ENCODE measurements at places on chromosomes 2 and 18.

GRCh38 chr2:179226203-179226960 lies 38.2 kb downstream of the SESTD1 start:
- no peak for DNase-seq

GRCh38 chr2:26585966-26586365 lies 55.2 kb downstream of the CIB4 start:
- DNase-seq: no peak

- no peak for DNase-seq
Measured at GRCh38 chr2:228709788-228710371, 528.4 kb upstream of the SPHKAP start.

DNA sequence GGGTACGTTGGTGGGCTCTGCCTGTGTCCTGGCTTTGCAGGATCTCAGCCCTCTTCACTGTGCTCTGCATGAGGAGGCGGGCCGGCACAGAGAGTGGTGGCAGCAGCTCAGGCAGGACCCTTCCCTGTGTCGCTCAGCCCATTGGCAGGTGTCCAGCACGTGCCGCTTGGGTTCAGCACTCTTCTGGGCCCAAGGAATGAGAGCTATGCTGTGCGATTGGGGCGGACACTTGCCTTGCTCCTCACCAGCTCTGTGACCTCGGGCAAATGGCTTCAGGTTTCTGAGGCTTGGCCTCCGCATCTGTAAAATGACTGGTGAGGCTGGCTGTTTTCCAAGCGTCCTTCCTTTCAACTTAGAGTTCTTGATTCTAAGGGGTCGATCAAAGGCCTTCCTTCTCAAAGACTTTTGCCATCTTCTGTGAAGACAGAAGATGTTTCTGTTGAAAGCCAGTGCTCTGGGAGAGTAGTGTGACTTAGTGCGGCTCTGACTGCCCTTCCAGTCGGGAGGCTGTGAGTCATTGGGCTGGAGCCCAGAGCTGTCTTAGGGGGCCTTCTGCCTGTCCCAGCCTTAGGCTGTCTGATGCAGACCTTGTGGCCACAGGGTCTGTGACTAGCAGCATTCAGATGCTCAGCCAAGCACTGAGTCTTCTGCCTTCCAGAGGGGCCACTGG lies 35.6 kb downstream of the GLI2 start:
- no peak for DNase-seq

- no peak for DNase-seq
Measured at GRCh38 chr2:203740871-203741281, 34.4 kb downstream of the CD28 start.

All from DMS79 (cell line).